Cortex of kidney (tissue), 1 donor: ENCODE measurements at places on chromosomes 6 and 20.

GRCh38 chr20:48928832-48929725 lies 7.6 kb downstream of the ARFGEF2 start:
- no peak for DNase-seq

DNA sequence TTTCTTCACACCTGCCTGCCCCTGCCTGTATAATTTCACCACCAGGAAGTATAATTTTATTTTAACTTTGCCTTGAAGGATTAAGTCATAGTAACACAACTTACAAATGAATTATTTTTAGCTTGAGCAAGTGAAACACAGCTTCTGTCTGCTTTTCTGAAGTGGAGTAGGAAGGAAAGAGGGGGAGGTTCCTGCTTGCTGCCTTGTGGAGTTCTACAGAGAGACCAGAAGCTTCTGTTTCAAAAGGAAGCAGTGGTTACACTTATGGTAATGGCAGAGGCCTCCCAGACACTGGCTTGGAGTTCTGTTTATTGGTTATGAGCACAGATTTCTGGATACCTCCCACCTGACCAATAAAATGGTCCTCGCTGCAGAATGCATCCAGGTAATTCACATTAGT lies 159.6 kb downstream of the TMEM200A start:
- no peak for DNase-seq

DNA sequence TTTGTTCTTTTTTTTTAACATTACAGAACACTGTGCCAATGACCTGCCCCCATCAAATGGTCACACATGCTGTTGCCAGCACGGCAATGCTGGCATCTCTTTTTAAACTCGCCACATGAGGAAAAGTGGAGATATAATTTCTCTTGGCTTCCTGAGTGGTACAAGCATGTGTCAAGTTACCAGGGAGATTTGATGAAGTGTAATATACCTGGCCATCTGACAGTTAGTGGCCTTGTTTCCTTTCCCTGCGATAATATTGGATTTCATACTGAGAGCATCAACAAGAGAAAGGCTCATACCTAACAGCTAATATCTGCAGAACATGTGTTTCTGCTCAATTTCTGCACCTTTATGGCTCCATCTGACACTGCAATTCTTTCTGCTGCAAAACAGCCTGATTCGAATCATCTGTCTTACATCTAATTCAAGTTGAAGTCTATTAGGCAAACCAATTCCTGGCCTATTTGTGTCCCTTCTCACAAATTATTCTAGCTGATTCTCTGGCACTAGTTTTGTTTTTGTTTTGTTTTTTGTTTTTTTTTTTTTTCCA lies 519.5 kb downstream of the PREX1 start:
- DNase-seq, result no peak

DNA sequence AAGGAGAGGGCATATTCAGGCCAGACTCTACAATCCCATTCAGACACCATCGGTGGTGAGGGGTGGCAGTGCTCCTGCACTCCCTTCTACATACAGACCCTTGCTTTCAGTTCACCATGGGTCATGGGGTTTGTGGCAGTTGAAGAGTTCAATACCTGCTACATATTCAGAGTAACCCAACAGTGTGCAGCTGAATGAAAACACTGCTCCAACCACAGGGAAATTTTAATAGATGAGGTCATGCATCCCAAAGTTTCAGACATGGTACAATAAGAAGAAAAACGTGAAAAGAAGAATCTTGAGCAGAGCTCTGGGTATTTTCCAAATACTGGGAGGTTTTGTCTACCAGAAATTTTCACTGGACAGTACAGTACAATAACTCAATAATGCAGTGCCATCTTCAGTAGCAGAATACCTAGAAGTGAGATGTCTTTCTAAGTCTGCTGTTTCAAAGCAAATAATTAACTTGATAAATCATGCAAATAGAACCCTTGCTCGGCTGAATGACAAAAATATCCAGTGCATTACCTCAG lies 162.1 kb downstream of the PTPRK start:
- no peak for DNase-seq

GRCh38 chr20:36794116-36794474 lies 20.5 kb upstream of the DSN1 start:
- no peak for DNase-seq

- no peak for DNase-seq
These were observed 25.5 kb upstream of the ASXL1 start for GRCh38 chr20:32332614-32333013.

GRCh38 chr6:15653581-15653980 lies 9.2 kb downstream of the DTNBP1 start:
- no peak for DNase-seq

DNA sequence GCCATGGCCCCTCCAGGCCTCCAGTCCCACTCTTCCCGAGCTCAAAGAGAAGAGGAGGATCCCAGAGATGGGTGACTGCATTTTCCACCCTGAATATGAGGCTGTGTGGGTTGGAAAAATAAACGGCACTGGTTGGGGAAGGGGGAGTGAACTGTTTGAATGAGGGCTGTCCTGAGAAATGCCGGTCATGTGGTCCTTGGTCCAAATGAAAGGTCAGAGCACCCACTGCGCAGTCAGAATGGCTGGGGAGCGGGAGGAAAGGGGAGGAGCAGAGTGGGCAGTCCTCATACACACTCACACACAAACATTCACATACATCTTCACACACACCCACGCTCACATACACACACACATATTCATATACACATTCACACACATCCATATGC lies 83.1 kb downstream of the MRPL14 start:
- DNase-seq, result no peak

GRCh38 chr6:7338031-7338430 lies 25.0 kb upstream of the SSR1 start:
- no peak for DNase-seq
